Activated naive CD8-positive, alpha-beta T cell treated with anti-CD3 and anti-CD28 coated beads, Interleukin-2, amount 50 U/mL, for 24 hours (primary cell): ENCODE measurements at places on chromosomes 1 and 21.

- no peak for DNase-seq
These were observed 865 bp downstream of the PIGC start for GRCh38 chr1:172442843-172443565.

GRCh38 chr1:245248231-245248731, 93.5 kb downstream of the KIF26B start:
- no peak for DNase-seq

GRCh38 chr1:238674316-238674715, 712.1 kb upstream of the CHRM3 start:
- DNase-seq, result no peak

- DNase-seq, result no peak
These were observed 7.1 kb upstream of the TNR start for GRCh38 chr1:175750366-175751071.

DNA sequence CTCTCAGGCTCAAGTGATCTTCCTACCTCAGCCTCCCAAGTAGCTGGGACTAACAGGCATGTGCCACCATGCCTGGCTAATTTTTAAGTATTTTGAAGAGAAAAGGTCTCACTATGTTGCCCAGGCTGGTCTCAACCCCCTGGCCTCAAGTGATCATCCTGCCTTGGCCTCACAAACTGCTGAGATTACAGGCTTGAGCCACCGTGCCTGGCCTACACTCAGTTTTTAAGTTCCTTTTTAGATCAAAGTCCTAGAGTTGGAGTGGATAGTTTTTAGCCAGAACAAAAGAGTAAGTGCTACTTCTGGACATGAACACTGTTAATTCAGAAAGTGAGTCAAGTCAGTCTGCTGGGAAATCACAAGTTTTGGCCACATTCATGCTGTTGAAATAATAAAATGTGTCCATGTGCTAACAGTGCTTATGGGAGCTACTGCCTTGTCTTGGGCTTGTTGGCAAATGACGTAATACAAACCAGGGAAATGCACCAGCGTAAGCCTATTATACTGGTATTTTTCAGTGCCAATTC, 84.2 kb downstream of the NDUFS5 start:
- no peak for DNase-seq

DNA sequence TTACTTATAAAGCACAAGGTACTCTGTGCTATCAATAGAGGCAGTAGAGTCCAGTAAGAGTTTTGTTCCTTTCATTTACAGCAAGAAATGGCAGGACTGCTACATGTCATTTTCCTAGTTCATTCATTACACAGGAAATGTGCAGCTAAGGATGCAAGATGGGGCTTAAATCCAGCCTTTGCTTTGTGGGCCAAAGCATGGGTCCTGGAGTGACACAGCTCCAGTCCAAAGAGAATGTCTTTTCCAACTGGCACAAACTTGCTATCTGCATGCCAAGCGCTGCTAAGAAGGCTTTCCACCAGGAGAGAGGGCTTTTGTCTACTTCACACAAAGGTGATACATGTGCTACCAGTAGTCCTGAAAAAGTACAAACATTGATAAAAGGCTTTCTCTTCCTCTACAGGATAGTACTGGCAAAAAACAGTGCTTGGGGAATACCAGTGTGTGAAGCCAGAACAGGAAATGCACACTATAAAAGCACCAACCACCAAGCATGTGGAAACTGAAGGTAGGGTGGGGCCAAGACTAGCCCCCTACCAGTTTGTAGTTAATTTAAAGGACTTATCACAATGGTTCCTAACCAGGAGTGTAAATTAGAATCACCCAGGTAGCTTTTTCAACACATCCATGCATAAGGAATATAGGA, 68.7 kb downstream of the ARID4B start:
- DNase-seq, result no peak
